ENCODE measurements at places on chromosomes 11 and 22.

DNA sequence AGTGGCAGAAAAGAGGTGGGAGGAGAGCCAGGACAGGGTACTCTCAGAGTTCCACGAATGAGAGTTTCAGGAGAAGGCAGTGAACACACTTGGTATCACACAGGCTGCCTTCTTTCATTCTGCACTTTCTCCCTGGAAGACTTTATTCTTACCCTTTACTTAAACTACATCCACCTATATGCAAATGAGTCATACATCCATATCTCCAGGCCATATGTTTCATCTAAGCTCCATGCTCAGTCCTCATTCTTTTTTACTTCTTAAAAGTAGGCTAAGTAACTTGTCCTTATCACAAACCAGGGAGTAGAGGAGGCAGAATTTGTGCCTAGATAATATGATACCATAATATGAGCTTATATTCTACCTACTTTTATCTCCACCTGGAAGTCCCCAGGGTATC lies 6.2 kb upstream of the HYLS1 start:
- no peak for DNase-seq

DNA sequence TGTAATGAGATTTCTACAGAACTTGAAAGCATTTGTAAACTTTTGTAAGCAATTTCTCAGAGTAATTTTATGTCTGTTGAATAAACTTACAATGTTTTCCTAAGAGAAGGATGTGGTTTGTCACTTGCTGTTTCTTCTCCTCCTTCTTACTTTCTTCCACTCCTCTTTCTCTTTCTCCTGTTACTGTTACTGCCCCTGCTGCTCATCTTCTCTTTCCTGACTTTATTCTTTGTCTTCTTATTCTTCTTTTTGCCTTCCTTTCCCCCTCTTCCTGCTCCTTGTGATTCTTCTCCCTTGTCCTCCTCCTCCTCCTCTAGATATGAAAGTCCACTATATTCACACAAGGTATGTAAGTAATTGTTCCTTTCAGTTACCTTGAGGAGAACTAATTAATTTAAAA lies 31.1 kb upstream of the MMP7 start:
- DNase-seq: no peak

GRCh38 chr11:34960277-34960676 lies 43.9 kb downstream of the PDHX start:
- no peak for DNase-seq

- no peak for DNase-seq
Measured at GRCh38 chr11:122807731-122808477, 30.4 kb upstream of the CRTAM start.
